Smooth muscle cell of the coronary artery (primary cell): ENCODE measurements at places on chromosomes 2 and 18. TPM values are rescaled to one million over a fixed set of nuclear protein-coding genes. Genes with fewer than 3 reads are reported as not detected.

The MATN3 gene
- 0.23 and 1.1 TPM in 2 replicates for total RNA-seq

The MERTK gene
- 0.23 and 0.90 TPM in 2 replicates for total RNA-seq

The SFTPB gene
- total RNA-seq = 0.30 TPM in 1 of 2 replicates, not detected in the other

The ARL5A gene
- 27.1 and 47.8 TPM in 2 replicates for total RNA-seq

The MRPL33 gene
- 13.1 and 74.1 TPM in 2 replicates for total RNA-seq

The FOXD4L1 gene
- under 0.01 and 0.12 TPM in 2 replicates for total RNA-seq

The SETBP1 gene
- total RNA-seq = 2.3 and 3.3 TPM in 2 replicates

The GALNT13 gene
- total RNA-seq = 0.45 TPM in 1 of 2 replicates, not detected in the other

The PLEK gene
- total RNA-seq = 0.08 TPM in 1 of 2 replicates, not detected in the other

The PSMA8 gene
- total RNA-seq = not detected in 2 replicates

The HRH4 gene
- total RNA-seq = 0.08 and 0.12 TPM in 2 replicates

The TEX44 gene
- not detected in 2 replicates for total RNA-seq

The GPR45 gene
- total RNA-seq = not detected in 2 replicates

The ELP2 gene
- 95.5 and 152 TPM in 2 replicates for total RNA-seq

The VAMP5 gene
- total RNA-seq = 65.5 and 97.5 TPM in 2 replicates

The MYO7B gene
- 0.23 TPM in 1 of 2 replicates, not detected in the other for total RNA-seq

The FBLN7 gene
- total RNA-seq = 4.0 and 4.6 TPM in 2 replicates

The LRRC30 gene
- not detected in 2 replicates for total RNA-seq

The VIT gene
- 0.15 and 7.1 TPM in 2 replicates for total RNA-seq

The PSMD1 gene
- total RNA-seq = 131 and 184 TPM in 2 replicates

The NAT8 gene
- not detected in 2 replicates for total RNA-seq

The CDK5R2 gene
- total RNA-seq = 0.08 TPM in 1 of 2 replicates, not detected in the other
